ENCODE measurements at places on chromosomes 2 and 18.
A peak's percentile ranks its signal among the peaks of the same experiment; 100 is the strongest.

DNA sequence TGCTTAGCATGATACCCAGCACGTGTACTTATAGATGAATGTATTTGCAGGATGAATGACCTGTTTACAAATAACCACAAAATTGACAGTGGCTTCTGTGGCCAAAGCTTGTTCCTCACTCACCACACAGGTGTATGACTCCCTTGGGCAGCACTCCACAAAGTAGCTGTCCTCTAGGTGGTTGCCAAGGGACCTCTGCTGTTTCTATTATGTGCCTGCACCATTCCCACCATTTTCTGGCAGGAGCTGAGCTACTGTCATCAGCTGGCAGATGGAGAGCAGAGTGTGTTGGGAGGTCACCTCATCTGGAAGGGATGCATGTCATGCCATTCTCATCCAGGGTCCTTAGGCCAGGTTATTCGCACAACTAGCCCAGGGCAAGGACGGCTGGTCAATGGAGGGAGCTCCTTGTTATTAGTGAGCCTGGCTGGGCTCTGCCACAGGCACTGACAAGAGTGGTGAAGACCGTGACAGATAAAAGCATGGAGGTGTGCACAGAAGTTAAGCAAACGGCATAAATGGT lies 37.1 kb upstream of the TRIB2 start:
- no peak for DNase-seq

- no peak for DNase-seq
Measured at GRCh38 chr2:217978536-217979150, 24.2 kb downstream of the TNS1 start.

DNA sequence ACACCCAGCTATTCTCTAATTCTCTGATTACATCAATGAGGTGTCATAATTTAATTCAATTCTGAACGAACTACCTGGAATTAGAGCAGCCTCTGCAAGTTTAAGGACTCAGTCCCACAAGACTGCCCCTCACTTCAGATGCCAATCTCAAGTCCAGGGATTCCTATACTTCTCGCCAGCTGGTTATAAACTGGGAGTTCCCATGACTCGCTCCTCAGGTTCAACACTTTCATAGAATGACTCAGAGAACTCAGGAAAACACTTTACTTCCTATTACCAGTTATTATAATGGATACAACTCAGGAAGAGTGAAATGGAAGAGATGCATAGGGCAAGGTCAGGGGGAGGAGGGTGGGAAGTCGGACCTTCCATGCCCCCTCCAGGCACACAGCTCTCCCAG lies 112.3 kb upstream of the ATP5MC3 start:
- no peak for DNase-seq

GRCh38 chr2:180474716-180475115 lies 467.6 kb upstream of the CWC22 start:
- DNase-seq = no peak

DNA sequence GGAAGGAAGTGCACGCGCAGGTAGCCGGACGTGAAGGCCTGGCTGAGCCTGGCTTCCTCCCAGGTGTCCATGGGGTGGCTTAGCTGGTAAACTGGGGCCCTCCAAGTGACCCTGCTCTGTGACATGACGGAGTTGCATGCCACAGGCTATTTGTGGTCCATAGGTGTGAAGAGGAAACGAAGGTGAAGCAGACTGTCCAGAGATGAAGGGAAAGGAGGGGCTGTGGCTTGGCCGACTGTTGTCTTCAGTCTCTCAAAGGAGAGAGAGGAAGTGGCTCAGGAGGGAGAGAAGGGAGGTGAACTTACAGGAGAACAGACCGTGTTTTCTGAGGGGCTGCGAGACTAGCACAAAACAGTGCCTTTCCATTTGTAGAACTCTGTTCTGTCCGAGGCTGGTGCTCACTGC lies 19.3 kb downstream of the INPP5D start:
- DNase-seq = no peak

DNA sequence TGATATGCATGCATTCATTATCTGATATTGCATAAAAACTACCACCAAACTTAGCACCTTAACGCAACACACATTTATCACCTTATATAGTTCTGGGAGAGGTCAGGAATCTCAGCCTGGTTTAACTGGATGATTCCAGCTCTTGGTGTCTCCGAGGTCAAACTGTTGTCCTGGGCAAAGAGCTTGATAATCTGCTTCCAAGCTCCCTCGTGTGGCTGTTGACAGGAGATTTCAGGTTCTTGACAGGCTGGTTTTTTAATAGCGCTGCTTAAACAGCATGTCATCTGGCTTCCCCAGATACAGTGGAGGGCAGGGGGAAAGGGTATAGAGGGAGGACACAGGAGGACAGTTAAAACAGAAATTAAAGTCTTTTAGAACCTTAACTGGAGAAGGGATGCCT lies 785.0 kb downstream of the CNTNAP5 start:
- no peak for DNase-seq

GRCh38 chr2:222708274-222708710 lies 36.8 kb downstream of the MOGAT1 start:
- peak; percentile 73 for DNase-seq

DNA sequence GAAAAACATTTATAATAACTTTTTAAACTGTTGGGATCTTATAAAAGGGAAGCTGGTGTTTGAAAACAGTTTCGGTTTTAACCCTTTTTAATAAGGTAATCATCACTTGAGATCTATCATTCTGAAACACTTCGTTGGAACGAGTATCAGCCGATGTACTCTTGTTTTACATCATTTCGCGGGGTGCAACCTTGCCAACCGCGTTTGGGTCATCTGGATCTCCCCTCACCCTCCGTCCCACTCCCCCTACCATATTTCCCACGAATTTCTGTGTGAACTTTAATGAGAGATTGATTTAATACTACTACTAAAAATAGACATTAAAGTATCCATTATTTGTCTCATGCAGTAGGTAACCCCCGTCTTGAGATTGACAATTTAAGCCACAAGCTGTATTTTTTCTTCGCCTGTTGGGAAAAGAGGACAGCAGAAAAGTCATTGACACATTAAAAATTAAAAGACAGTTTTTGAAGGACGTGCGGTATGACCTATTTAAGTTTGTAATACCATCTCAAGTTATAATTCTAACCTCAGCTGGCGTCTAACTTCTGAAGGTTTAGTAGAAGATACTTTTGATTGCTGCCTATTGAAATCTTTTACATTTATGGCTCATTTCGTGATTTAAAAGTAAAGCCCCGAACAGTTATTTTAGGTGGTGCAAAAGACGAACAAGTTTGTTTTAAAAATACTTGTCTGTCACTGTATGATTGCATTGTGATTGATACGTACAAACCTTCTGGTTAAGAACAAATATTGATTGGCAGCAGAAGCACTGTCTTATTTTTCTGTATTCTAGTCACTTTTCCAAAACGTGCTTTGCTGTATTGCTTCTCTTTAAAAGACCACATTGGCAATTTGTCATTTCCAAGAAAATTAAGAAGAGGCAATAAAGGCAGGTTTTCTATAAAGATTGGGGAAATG lies 1.5 kb downstream of the CREB1 start:
- no peak for DNase-seq

- DNase-seq = no peak
Measured at GRCh38 chr2:238162251-238162845, 3.6 kb downstream of the ERFE start.

DNA sequence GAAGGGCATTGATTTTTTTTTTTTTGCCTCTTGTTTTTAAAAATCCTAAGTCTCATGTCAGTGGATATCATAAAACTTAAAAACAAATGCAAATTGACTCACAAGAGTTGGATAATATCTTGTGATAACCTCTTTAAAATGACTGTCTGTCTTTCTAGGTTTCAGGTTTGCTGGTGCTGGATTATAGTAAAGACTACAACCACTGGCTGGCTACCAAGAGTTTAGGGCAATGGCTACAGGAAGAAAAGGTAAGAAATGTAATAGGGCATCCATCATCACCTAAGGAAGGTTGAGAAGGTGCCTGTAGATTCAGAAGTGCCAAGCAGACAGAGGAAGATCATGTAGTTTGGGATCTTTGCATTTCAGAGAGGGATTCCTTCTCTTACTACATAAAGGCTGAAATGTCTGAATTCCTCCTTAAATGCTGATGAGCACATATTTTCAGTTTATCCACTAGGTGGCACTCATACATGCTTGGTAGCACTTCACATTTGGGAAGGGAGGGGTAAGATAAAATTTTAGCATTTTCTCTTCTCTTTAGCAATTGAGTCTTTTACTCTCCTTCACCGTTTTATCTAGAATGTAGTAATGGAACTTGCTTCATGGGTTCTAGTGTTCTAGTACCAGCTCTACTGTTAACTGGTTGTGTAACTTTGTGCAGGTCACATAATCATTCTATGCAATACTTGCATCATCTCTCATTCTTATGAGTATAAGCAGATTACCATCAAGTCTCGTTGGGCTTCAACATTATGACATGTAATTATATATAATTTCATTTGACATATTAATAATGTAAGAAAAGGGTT lies 21.1 kb downstream of the CPS1 start:
- DNase-seq = no peak

- no peak for DNase-seq
Measured at GRCh38 chr2:68115965-68116364, 41.7 kb upstream of the PNO1 start.

DNA sequence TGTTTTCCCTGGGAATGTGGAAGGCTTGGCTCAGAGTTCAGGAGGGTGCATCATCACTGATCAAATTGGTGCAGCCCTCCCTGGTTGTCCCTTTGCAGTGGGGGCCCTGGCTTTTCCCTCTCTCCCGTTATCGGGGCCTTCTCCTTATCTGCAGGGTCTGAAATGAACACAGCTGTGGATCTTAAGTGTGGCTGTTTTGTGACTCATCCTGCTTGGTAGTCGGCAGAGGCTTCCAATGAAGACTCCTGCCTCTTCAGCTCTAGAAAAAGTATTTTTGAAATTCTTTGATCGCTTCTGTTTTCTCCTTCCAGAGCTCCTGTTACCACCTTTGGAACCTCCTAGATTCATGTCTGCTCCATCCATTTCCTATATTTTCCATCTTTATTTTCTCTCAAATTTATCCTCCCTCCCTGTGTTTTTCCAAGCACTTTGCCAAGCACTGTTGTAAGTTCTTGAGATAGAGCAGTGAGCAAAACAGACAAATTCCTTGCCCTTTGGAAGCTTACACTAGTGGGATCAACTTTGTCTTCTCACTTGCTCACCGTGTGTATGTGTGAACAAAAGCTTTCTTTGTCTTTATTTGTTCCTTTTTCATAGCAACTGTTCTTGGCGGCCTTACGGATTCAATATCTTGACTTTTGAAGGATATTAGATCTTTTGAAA lies 45.7 kb downstream of the RALB start:
- DNase-seq = no peak

GRCh38 chr18:27707201-27707600 lies 469.7 kb downstream of the CDH2 start:
- no peak for DNase-seq

DNA sequence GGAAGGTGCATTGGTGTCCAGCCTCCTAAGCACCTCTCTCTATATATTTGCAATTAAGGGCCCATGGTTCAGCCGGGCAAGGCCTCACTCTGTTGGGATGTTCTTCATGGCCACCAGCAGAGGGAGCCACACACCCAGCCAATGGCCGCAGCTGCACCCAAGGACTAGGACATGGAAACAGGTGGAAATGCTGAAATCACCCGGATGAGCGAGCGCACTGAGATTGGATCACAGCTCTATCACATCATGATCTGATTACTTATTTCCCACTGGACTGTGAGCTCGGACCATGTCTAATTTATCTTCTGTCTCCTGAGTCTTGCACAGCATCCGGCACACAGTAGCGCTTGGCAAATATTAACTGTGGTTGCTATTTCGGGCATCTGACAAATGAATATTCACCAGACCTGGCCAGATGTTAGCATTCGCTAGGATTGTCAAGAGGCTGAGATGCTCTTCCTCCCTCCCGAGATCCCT lies 31.2 kb downstream of the KIF3C start:
- DNase-seq = peak; percentile 72

DNA sequence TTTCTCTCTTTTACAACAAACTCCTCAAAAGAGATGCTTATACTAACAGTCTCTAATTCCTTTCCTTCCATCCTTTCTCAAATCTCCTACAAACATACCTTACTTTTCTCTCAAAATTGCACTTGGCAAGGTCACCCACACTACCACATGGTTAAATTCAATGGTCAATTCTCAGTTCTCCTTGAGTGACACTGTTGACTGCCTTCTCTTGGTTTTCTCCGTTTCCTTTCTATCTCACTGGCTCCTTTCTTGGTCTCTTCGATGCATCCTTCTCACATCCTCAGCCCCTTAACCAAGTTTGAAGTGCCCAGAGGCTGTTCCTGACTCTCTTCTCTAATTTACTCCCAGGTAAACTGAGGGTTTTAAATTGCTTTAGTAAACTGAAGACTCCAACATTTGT lies 12.5 kb downstream of the C1D start:
- no peak for DNase-seq

DNA sequence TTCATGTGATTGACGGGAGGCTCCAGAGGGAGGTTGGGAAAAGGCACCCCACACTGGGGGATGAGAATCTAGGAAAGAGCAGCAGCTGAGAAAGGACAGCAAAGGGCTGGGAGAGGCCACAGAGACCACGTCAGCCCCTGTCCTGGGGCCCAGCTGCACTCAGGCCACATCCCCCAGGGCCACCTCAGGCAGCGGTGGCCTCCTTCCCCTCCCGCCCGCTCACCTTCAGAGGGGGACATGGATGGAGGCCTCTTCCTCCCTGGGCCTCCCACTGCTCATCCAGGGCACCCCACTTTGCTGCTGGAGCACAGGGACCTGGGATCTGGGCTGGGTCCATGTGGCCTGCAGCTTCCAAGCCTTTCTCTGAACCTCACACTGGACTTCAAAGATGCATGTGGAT lies 199.8 kb upstream of the HDAC4 start:
- DNase-seq = no peak

DNA sequence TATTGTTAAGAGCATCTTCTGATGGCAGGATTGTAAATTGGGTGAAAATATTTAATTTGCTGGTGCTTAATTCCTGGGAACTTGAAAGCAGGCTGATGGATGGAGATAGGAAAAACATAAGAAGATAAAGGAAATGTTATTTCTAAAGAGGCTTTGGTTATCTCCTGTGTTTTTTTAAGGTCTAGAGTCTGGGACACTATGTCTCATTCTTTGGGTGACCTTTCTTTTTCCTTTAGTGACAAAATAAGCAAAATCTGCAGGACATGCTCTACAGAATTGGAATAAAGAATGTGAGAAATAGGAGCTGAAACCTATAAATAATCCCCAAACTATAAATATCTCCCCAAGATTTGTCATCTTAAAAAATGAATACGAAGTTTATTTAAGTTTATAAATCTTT lies 241.7 kb downstream of the DSC3 start:
- DNase-seq = no peak

DNA sequence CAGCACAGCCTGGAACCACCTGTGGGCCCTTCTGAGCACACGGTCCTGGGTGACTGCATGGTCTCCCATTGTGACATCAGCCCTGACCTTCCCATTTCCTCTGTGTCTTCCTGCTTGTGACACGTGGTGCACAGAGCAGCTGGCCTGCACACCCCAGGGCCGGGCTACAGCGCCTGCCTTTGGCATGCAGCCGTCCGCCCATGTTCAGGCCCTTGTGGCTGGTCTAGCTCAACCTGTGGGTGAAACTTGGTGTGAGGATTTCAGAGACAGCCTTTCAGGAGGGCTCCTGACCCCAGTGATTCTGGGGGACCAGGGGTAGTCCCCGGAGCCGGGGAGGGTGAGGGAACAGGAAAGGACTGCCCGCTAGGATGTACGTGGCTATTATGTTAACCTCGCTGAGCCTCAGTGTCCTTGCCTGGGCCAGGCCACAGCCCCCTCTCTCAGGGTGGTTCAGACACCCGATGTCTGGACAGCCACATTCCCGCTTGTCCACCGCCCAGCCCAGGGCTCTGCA lies 284.8 kb upstream of the HS6ST1 start:
- no peak for DNase-seq

Measured in activated CD8-positive, alpha-beta memory T cell treated with anti-CD3 and anti-CD28 coated beads, Interleukin-2, amount 50 U/mL, for 4 hours (primary cell).